ENCODE measurements at places on chromosomes 1 and 21.

DNA sequence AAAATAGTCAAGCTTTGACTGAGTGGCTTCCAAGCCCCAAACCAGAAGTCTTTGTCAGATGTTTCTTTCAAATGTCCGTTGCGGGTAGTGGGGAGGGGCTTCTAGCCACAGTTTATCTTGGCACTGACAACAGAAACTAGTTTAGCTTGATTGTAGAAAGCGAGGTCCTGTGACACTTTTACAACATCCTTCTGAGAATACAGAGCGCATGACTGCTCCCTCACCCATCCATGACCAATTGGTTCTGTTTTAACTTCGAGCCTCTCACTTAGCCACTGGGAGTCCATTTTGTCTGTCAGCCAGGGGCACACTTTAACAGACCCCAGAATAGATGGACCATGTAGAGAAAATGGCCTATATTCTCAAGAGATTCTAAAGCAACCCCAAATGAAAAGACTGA is 199.2 kb upstream of the ST6GALNAC5 start:
- DNase-seq = no peak

DNA sequence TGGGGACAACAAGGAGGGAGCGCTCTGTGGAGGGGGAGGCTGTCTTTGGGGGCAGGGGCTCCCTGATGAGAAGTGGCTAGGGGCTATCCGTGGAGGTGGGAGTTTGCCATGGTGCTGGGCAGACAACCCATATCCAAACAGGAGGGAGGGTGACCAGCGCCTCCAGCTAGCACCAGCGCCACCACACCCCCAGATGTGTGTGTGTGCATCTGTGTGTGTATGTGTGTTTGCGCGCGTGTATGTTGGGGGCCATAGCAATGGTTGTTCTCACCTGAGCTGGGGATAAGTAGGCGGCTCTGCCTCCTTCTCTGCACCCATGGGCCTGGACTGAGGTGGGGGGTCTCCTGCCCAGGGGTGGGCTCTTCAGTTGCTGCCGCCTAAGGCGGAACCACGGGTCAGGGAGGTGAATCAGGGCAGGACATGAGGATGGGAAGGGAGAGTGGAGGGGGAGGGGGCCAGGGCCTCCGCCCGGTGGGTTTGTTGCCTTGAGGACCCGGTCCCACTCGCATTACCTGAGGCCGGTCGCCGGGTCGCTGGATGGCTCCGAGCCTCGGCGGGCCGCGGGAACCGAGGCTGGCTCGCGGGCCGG is 345 bp downstream of the HPCAL4 start:
- DNase-seq = no peak

GRCh38 chr1:22582661-22583635 is 19.7 kb downstream of the EPHA8 start:
- no peak for DNase-seq

DNA sequence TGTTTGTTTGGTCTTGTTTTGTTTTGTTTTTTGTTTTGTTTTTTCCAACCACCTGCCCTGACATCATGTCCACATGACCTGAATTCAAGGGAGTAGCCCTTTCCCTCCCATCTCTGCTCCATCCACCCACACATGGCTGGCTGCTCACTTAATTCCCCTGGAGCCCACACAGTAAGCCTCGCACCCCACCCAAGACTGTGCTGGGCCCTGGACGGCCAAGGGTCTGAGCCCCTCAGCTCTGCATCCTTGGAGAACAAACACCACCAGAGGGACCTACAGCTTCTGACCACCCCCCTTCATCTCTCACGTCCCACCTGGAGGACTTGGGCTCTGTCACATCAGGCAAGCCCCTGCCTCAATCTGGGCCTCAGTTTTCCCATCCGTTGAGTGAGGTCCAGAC is 39.1 kb downstream of the MATN1 start:
- DNase-seq = no peak

GRCh38 chr1:81409262-81409661 is 391.5 kb upstream of the ADGRL2 start:
- no peak for DNase-seq

GRCh38 chr1:43270421-43271095 is 775 bp downstream of the TMEM125 start:
- peak; percentile 25 for DNase-seq

DNA sequence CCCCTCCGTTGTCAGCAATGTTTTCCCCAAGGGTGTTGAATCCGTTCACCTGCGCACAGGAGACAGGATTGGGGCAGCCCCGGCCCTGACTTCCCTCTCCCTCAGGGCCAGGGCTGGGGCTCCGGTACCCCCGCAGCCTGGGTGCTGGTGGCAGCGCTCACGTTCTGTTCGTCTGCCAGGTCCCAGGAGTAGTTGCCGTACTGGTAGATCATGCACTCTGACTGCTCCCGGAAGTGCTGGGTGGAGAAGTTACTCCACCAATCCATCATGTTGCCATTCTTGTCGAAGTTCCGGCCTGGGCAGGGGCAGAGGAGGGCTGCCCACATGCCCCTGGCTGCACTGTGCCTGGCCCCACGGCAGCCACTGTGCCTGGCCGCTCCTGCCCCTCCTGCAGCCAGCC is 6.1 kb downstream of the PRXL2B start:
- DNase-seq = no peak

DNA sequence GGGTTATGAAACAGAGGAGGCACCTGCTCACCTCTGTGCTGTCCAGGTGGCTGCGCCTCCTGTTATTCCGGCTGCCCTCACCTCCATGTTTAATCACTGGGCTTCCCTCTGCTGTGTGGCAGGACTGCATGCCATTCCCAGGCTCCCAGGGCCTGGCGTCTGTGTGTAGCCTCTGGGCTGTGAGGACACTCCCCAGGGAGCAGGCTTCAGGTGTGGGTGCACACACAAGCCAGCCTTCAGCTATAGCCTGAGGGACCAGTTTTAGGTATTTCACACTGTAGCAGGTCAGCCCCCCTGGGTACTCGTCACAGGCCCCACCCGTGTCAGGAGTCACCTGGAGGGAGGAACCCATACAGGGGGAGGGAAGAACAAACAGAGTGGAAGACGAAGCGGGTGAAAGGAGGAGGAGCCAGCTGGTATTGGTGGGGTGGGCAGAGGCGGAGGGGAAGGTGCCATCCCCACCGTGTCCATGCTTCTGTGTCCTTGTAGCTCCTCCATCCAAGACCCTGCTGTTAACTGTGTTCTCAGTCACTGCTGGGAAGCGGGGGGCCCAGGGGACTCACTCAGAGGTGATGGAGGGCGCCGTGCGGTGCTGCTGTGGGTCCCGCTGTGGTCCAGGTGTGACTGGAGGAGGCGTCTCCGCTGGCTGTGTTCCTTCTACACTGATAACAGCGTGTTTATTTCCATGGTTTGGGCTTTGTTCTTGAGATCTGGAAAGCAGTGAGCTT is 158.6 kb downstream of the PGBD5 start:
- DNase-seq = no peak

Measured in activated naive CD8-positive, alpha-beta T cell treated with anti-CD3 and anti-CD28 coated beads, Interleukin-2, amount 50 U/mL, for 24 hours (primary cell).